ENCODE measurements at places on chromosomes 7 and 10.

DNA sequence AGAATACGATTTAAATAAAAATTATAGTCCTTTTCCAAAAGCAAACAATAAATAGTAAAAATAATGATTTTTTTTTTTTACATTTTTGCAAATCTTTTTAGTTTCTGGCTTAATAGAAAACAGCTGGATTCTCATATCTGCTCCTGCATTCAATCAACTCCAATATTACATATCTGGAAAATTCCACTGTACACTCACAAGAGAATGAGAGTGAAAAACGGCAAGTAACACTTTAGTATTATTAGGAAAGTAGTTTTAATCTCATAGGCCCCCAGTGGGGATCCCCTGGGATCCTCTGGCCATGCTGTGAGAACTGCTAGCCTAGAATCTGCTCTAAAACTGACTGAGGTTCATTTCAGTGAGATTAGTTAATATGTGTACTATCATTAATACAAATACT is 128.6 kb upstream of the LRRN3 start:
- no peak for DNase-seq

- no peak for DNase-seq
These were observed 73.4 kb downstream of the VIPR2 start for GRCh38 chr7:159071260-159071659.

DNA sequence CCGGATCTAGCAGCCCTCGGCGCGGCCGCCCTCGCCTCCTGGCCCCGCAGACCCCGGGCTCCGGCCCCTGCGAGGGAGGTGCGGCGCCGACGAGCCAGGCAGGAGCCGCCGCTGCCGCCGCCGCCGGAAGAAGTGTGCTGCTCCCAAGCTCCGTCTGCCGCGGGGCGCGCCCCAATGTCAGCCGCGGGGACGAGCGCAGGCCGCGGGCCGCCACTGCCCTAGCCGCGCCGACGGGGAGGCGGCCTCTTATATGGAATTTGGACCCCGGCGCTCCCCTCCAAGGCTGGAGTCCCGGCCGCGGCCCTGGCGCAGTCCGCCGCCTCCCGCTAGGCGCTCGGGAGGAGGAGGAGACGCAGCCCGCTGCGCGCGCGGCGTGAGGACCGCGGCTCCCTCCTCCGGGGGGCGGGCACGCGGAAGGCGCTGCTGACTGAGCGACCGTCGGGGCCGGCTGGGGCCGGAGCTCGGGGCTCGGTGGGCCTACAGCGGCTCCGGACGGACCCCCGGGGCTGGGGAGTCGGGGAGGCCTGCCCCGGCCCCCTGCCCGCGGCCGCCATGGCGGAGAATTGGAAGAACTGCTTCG is at the start of gene TRIM8:
Gene TRIM8 (plus strand): TSS at position 414 of the 580 bp plus-strand sequence. CDS start 139 bp downstream, at position 553.
- DNase-seq, result no peak

DNA sequence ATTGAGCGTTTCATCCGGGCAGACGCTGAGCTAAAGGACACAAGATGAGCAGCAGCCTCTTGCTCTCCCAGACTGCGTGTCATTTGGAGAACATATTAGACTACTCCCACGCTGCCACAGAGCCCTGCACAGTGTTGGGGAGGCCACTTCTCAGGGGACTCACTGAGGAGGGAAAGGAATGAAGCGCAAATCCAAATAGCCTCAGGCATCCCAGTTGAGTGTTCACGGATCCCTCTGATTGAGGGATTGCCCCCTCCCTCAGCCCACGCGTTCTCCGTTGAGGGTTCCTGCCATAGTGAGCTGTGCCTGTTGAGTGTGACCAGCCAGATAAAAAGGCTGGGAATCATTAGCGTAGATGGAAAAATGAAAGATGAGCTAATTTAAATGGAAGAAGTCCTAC is 563.4 kb downstream of the ACTR3B start:
- DNase-seq, result no peak

DNA sequence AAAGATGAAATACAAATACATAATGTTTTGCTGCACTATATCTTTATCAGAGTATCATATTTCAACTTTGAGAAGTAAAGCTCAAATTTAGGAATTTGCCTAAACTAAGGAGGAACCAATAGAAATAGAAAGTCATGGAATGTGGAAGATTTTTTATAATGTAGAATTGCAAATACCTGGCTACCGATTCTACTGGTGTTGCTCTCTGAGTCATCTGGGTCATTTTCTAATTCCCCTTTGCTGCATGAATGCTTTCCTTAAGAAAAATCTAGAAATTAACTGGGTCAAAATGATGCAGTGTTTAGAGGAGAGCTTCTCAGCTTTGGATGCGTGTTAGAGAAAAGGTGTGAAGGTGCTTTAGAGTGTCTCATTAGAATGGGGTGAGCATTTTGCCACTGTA is 568.9 kb upstream of the ANKRD30A start:
- no peak for DNase-seq

- no peak for DNase-seq
These were observed 21.9 kb downstream of the UBE2D1 start for GRCh38 chr10:58356756-58357155.

- no peak for DNase-seq
These were observed 45.8 kb downstream of the C10orf143 start for GRCh38 chr10:130064783-130065182.

All from SIG-M5 (cell line).